ENCODE measurements at places on chromosomes 12 and 14. TPM values are rescaled to one million over a fixed set of nuclear protein-coding genes. Genes with fewer than 3 reads are reported as not detected.

The RTN1 gene
- not detected for total RNA-seq

The PLD4 gene
- total RNA-seq: 0.05 TPM

The RAD9B gene
- 1.2 TPM for total RNA-seq

The AICDA gene
- not detected for total RNA-seq

The UBE3B gene
- total RNA-seq: 54.1 TPM

The SLC25A21 gene
- total RNA-seq: 0.74 TPM

The FOXG1 gene
- not detected for total RNA-seq

The LRRC10 gene
- total RNA-seq: not detected

The DIO2 gene
- 0.51 TPM for total RNA-seq

The ADAM20 gene
- total RNA-seq: 1.5 TPM

The ASCL4 gene
- total RNA-seq: not detected

The LRP1-AS gene
- total RNA-seq: not detected

The PLEK2 gene
- 1.4 TPM for total RNA-seq

The IL22 gene
- total RNA-seq: not detected

- peak; percentile 94 for DNase-seq
Observed at GRCh38 chr12:86712425-86712843, 456.2 kb upstream of the MGAT4C start.

- no peak for DNase-seq
Observed at GRCh38 chr14:69960296-69960695, 81.1 kb downstream of the SMOC1 start.

DNA sequence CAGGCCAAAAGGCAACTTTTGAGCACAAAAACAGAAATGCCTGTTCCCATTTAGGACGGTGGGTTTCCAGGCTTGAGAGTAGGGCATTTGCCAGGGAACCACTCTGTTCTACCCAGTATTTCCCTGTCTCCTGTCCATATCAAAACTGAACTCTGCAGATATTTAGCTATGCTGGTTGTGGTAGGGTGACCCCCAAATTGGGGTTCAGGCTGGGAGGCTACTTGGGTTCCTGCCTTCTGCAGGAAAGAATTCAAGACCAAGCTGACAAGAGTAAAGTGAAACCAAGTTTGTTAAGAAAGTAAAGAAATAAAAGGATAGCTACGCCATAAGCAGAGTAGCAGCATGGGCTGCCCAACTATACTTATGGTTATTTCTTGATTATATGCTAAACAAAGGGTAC is 3.6 kb upstream of the BLTP3B start:
- no peak for DNase-seq

DNA sequence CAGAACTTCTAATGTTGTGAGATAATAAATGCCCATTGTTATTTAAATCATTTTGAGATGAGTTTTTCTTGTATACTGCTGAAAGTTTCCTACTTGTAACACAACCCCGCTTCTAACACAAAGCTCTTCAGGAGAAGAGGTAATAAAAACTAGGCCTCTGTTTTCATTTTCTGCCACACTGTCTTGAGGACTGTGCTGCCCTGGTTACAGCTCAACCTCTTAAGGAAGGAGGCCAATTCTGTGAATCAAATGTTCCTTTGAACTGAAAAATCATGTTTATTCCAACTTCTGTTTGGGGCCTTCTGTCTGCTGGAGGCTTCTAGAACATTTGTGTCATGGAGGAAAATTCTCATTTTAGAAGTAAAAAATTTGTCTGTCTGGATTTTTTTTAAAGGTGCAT is 100.3 kb downstream of the LRIG3 start:
- DNase-seq: no peak

- DNase-seq: peak; percentile 23
Observed at GRCh38 chr14:65101631-65102440, 481 bp downstream of the MAX start.

- DNase-seq: no peak
Observed at GRCh38 chr12:1305791-1306500, 288.4 kb downstream of the FBXL14 start.

DNA sequence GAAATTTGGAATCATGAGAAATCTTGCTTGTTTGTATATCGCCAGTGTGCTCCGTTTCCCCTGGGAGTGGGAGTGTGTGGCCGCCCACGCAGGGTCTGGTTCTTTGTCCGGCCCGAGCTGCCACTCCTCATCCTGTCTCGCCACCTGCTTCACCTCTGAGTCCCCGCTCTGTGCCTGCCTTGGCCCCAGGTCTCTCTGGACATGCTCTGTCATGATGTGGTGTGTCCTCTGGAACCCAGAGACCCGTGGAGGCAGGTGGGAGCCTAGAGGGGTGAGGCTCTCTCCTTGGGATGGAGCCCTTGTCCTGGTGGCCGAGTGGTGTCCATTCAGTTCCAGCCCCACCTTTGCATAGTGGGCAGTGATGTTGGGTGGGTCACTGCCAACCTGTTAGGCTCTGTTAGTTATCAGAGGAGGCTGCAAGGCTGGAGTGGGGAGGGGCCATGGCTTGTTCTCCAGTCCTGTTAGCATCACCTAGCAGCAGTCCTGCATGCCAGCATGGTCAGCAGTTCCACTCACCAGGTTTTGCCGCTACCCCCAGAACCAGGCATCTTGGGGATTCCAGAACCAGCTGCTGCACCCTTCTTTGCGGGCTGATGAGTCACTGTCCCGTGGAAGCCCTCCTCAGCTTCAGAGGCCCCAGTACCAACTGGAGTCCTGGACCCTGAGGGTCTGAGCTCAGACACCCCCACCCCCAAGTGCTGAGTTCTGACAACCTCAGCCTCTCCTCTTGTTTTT is 76.5 kb downstream of the EP400 start:
- DNase-seq: no peak

DNA sequence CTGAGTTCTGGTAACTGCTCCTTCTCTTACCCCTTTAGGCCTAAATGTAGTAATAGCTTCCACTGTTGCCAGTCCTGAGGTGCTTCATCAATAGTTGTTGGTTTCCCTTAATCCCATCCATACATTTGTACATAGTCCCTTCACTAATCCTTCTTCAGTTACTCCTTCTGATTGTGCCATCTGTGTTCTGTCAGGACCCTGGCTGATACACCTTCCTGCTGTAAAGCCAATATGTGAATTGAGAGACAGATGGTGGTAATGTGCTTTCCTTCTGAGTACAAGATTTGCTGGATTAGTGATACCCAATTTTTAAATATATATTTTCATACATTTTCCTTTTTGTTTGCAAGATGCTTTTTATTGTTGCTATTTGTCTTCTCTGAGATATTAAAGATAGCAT is 66.4 kb downstream of the OTOGL start:
- DNase-seq: no peak

DNA sequence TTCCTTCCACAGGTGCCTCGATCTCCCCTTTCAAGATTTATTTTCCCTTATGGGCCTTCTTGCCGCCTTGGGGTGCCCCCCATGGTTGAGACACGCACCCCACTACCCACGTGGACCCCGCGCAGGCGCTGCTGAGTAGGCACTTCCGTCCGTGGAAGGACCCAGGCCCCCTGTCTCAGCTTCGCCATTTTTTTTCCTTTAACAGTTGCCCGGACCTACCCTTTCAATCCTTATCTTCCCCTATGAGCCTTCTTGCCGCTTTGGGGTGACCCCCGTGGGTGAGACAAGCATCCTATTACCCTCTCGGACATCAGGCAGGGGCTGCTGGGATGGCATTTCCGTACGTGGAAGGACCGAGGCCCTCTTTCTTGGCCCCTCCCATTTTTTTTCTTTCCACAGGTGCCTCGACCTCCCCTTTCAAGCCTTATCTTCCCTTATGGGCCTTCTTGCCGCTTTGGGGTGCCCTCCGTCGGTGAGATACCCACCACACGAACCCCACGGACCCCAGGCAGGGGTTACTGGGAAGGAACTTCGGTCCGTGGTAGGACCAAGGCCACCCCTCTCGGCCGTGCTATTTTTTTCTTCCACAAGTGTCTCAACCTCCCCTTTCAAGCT is 268.2 kb downstream of the ALG10 start:
- DNase-seq: no peak

DNA sequence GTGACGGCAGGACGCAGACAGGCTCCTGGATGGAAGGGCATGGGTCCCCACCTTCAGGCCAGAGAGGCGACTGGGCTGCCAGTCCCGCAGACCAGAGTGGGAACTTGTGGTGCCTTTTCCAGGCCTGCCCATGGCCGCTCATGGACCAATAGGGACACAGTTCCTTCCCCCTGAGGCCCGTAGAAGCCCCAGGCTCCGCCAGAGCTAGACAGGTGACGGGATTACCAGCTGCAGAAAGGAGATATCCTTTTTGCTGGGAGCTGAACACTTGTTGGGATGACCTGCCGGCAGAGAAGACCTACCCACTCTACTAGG is 73.6 kb upstream of the RASSF8 start:
- no peak for DNase-seq

- DNase-seq: no peak
Observed at GRCh38 chr12:43835264-43835655, 621 bp upstream of the TMEM117 start.

- peak; percentile 9 for DNase-seq
Observed at GRCh38 chr12:42574851-42575266, 14.7 kb downstream of the PRICKLE1 start.

GRCh38 chr12:119915894-119916510 is 38.9 kb upstream of the CIT start:
- DNase-seq: no peak

- peak; percentile 36 for DNase-seq
Observed at GRCh38 chr12:95548056-95548538, 3.2 kb downstream of the USP44 start.

- peak; percentile 17 for DNase-seq
Observed at GRCh38 chr14:60183741-60184140, 18.5 kb upstream of the DHRS7 start.

GRCh38 chr14:90551070-90551704 is 154.4 kb downstream of the CALM1 start:
- DNase-seq: no peak

GRCh38 chr12:26101350-26101734 is 23.5 kb downstream of the BHLHE41 start:
- no peak for DNase-seq

- DNase-seq: no peak
Observed at GRCh38 chr12:114193474-114193873, 212.5 kb downstream of the TBX5 start.

- DNase-seq: no peak
Observed at GRCh38 chr12:48866052-48866711, 512 bp upstream of the RND1 start.

- DNase-seq: peak; percentile 84
Observed at GRCh38 chr12:110039085-110039807, 9.1 kb downstream of the C12orf76 start.

DNA sequence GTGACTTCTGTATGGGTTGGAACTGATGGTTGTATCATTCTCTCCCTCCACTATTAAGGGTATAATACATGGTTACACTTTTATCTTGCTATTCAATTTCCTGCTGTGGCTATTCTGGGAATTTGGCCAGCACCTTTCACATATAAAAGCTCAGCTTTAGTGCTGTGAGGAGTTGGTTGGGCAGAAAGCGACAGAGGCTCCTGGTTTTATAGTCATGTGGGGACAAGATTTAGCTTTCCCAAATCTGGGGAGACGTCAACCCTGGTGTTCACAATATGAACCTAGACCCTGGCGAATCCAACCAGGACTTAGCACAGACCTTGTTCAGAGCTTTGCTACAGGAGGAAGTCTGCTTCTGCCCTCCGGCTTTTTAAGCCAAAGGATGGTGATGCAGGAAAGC is 36.5 kb downstream of the FOS start:
- peak; percentile 36 for DNase-seq

DNA sequence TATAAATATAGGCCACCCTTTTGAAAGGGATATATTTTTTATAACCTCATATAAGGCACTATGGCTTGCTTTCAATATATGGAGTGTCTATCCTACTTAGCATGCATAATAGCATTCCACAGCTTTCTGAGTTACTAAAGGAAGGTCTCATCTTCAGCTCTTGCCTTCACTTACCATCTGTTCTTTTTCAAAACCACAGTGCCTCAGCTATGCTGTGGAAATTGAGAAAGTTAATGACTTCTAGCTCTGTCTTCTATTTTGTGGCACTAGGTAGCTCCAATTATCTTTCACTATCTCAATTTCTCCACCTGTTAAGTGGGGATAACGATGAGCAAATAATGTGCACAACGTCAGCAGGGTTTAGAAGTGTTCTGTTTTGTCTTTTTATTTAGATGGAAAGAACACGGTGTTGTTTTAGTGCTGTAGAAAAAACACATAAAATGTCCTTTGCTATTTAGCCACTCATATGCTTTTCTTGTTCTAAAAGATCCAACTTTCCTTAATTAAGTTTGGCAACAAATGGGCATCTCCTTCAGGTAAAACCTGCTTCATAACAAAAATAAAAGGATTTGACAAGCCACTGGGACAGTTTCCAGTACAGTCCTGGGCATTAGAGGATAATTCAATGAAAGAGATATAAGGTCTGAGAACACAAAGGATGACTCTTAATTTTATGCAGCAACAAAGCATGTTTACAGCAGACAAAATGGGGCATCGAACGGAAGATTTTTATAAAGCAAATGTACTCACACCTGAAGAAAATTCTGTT is 462.0 kb upstream of the SYT1 start:
- no peak for DNase-seq

GRCh38 chr14:102917469-102918211 is 4.8 kb upstream of the AMN start:
- DNase-seq: peak; percentile 67

DNA sequence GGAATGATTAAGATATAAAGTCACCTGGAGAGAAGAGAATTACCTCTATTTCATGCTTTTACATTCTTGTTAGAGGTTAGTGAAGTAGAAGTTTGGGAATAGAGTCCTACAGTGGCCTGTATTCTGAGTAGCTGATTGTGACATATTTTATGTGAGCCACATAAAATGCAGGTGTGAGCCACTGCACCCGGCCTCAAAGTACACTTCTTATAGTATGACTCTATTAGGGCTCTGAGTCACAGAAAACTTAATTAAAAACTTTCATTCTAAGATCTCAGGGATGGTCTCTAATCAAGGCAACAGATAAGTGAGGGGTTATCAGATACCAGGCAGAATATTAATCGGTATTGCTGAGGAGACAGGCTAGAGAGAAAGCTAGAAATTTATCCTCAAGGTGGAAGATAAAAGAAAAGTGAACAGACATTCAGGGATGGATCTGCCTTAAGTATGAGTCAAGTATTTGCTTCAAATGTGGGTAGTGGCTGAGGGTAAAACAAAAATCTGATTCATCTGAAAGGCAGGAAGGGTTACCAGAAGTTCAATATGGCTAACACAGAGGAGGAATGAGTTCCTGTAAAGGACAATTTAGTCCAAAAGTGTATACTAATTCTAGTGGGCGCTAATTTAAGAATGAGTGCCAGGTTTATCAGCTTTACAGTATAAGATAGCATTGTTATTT is 5.5 kb upstream of the G2E3 start:
- no peak for DNase-seq
